Epithelial cell of alveolus of lung (primary cell): ENCODE measurements at places on chromosomes 6 and 20. TPM values are rescaled to one million over a fixed set of nuclear protein-coding genes. Genes with fewer than 3 reads are reported as not detected.

Gene SGK2
- not detected in 2 replicates for total RNA-seq

Gene MSH5
- 5.0 and 10.5 TPM in 2 replicates for total RNA-seq

Gene C6orf163
- 0.13 and 0.88 TPM in 2 replicates for total RNA-seq

Gene RAET1L
- total RNA-seq, result not detected in 2 replicates

Gene APOBEC2
- total RNA-seq, result not detected in 2 replicates

Gene SLC17A9
- total RNA-seq, result 3.0 and 17.1 TPM in 2 replicates

Gene ZC3H12D
- not detected in 2 replicates for total RNA-seq

Gene TMEM14B
- 85.6 and 103 TPM in 2 replicates for total RNA-seq

Gene HSD17B8
- total RNA-seq, result 4.9 and 16.4 TPM in 2 replicates

Gene CCM2L
- 0.13 TPM in 1 of 2 replicates, not detected in the other for total RNA-seq

Gene TGM3
- not detected in 2 replicates for total RNA-seq

Gene ZNF334
- 1.8 and 4.6 TPM in 2 replicates for total RNA-seq

Gene HACE1
- total RNA-seq, result 8.8 and 11.3 TPM in 2 replicates

Gene KCNQ2
- total RNA-seq, result not detected in 2 replicates
